ENCODE measurements at places on chromosomes 16 and 17.
A peak's percentile ranks its signal among the peaks of the same experiment; 100 is the strongest.

DNA sequence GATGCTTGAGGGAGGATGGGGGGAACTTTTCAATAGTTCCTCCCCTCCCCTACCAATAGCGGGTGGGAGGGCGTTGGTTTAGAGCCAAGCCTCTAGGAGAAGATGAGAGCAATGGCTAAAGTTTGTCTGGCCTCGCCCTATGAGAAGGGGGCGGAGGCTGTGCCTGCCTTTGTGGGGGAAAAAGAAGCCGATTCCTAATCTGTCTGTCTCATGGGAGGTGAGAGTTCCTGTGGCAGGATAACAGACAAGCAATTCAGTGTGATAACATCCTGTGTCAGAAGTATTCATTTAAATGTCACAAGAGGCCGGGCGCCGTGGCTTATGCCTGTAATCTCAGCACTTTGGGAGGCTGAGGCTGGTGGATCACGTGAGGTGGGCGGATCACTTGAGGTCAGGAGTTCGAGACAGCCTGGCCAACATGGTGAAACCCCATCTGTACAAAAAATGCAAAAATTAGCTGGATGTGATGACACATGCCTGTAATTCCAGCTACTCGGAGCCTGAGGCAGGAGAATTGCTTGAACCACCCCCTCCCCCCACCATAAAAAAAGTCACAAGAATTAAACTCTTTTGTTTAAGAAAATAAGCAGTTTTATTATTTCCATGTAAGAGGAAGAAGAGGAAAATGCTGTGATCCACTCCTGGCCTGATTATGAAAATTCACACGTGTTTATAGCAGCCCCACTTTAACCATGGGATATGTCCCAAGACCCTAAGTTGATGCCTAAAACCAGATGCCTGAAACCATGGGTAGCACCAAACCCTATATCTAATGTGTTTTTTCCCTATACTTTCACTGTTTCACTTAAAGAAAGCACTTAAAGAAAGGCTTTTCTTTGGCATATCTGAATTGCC is 1.7 kb downstream of the SLFN5 start:
- no peak for DNase-seq

GRCh38 chr16:88646345-88647034 is 4.4 kb downstream of the CYBA start:
- no peak for DNase-seq

DNA sequence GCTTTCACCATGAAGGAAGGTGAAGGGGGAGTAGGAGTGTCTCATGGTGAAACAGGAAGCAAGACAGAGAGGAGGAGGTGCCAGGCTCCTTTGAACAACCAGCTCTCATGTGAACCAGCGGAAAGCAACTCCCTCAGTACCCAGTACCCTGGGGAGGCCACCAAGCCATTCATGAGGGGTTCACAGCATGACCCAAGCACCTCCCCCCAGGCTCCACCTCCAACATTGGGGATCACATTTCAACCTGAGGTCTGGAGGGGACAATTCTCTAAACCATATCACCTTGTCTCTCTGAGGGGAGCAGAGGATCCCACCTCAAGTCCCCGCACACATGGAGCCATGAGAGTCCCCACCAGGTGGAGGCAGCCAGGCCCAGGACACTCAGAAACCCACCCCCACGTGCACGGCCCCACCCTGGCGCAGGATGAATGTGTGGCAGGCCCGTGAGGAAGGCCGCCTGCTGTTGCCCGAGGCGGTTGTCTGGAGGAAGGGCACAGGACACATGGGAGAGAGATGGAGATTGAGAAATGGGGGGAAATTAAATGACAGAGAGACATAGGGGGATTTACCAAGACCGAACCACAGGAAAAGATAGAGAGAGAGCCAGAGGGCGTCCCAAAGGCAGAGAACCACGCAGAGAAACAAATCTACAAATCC is 85.9 kb downstream of the TMEM132E start:
- DNase-seq = no peak

GRCh38 chr16:19014461-19014860 is 30.7 kb downstream of the TMC7 start:
- DNase-seq = no peak

DNA sequence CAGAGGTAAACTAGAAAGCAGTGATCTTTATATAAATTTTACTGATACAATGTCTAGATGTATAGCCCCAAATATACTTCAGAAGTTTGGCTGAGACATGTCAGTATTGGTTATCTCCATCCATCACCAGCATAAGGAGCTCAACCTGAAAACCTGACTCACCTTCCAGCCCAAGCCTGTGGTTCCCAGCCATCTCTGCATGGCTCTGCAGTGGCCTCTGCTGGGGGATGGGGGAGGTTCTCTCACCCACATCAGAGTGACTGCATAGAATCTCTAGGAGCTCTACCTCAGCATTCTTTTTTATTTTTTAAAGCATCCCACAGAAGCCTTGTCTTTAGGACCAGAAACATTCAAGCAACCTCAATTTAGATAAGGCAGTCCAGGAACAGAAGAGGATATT is 27.3 kb downstream of the USP7 start:
- peak; percentile 85 for DNase-seq

GRCh38 chr17:78399693-78400144 is 21.3 kb downstream of the PGS1 start:
- DNase-seq = no peak

DNA sequence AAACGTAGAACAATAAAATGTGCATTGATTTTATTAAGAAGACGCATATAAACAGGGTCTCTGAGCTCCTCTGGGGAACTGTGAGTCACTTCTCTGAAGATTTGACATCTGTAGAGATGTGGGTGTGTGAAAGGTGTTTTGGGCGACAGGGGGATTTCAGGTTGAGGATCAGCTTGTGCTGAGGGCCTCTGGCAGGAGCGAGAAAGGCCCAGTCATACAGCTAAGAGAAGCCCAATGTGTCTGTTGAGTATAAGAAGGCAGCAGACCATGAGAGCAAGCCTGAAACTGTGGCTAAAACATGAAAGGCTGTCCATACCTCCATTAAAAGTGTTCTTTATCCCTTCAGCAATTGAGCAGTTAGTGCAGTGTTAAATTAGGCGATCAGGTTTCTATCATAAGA is 406.5 kb upstream of the MON1B start:
- no peak for DNase-seq

DNA sequence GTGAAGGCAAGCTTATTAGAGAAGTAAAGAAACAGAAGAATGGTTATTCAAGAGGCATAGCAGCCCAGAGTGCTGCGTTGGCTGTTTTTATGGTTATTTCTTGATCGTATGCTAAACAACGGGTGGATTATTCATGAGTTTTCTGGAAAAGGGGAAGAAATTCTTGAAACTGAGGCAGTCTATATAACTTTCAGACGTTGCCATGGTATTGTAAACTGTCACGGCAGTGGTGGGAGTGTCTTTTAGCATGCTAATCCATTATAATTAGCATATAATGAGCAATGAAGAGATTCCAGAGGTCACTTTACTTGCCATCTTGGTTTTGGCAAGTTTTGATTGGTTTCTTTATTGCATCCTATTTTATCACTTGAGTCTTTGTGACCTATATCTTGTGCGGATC is 17.4 kb upstream of the MILR1 start:
- no peak for DNase-seq

DNA sequence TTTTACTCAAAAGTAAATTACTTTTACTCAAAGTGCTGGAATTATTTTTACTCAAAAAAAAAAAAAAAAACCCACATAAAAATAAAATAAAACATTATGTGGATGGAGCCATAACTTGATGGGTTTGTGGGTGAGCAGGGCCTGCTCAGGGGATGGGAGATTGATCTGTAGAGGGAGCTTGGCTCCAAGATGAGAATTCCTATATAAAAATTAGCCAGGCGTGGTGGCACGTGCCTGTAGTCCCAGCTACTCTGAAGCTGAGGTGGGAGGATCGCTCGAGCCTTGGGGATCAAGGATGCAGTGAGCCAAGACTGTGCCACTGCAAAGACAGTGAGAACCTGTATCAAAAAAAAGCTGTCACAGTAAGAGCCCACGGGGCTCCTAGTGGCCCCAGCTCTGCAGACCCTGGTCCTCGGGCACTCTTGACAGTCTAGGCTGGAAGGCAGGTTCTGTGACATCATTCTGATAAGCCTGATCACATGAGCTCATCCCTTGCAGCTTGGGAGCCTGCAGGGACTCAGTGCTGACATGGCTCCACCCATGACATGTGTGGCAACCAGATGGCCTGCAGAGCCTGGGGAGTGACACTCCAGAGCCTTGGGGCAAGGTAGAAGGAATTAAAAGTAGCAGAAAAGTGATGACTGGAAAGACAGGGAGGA is 42.5 kb downstream of the ST3GAL2 start:
- DNase-seq = peak; percentile 65

- DNase-seq = no peak
Measured at GRCh38 chr16:29854520-29855100, 8.4 kb downstream of the CDIPT start.

GRCh38 chr17:4840893-4841242 is 7.7 kb downstream of the MINK1 start:
- DNase-seq = no peak

DNA sequence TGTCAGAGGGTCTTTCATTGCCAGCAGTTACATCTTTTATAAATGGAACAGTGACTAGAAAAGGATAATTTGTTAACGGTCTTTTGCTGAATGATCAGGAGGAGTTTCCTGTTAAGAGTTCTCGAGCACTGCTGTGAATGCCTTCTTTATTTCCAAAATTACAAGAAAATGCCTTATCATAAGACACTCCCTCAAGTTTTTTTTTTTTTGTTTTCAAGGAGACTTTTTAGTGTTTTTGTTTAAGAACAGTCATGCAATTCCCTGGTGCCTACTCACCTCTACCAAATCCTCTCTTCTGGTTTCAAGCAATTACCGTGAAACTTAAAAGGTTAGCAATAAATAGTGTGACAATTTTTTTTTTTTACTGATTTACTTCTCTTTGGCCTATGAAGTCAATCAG is 19.0 kb upstream of the VWA3A start:
- no peak for DNase-seq

DNA sequence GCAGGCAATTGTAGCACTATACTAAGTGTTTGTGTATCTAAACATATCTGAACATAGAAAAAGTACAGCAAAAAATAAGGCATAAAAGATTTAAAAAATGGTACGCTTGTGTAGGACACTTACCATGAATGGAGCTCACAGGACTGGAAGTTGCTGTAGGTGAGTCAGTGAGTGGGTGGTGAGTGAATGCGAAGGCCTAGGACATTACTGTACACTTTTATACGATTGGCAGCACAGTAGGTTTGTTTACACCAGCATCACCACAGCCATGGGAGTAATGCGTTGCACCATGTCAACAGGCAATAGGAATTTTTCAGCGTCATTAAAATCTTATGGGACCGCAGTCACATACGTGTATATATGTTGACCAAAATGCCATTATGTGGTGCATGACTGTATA is 45.6 kb downstream of the DNAH9 start:
- DNase-seq = no peak

GRCh38 chr16:25692351-25692741 is 587 bp downstream of the HS3ST4 start:
- DNase-seq = no peak

DNA sequence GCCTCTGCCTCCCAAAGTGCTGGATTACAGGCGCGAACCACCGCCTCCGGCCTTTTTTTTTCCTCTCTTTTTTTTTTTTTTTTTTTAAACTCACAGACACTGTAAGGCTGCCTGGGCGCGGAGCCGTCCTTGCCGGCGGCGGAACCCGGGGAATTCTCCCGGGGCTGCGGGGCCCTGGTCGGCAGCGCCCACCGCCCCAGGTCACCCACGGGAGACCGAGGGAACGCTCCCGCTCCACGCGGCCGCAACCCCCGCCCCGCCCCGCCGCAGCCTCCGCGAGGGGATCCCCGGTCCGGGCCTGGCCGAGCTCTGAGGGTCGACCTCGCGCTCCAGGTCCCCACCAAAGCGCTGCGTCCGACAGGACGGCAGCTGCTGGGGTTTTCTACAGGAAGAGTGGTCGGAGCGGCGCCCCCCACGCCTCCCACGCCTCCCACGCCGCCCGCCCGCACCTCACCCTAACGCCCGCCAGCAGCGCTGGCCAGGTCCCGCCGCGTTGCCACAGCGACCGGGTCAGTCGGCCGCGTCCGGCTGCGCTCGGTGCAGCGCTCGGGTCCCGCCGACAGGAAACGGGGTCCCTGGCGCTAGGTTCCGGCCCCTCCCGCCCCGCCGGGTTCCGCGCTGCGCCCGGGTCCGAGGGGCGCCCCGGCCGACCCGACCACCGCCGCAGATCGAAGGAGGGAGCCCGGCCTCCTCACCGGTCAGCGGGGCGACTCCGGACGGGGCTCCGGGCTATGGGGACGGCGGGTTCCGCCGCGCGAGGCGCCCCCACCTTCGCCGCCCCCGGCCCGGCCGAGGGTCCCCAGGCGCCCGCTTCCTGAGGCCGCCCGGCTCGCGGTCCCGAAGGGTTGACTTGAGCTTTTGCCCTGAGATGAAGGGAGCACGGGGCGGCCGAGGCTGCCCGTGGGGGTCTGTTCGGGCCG is at the start of gene CCDC57:
Gene CCDC57, minus strand, starts transcription at position 512 of the 920 bp plus-strand sequence. CDS start 10,898 bp downstream, outside the sequence.
- peak; percentile 93 for DNase-seq

DNA sequence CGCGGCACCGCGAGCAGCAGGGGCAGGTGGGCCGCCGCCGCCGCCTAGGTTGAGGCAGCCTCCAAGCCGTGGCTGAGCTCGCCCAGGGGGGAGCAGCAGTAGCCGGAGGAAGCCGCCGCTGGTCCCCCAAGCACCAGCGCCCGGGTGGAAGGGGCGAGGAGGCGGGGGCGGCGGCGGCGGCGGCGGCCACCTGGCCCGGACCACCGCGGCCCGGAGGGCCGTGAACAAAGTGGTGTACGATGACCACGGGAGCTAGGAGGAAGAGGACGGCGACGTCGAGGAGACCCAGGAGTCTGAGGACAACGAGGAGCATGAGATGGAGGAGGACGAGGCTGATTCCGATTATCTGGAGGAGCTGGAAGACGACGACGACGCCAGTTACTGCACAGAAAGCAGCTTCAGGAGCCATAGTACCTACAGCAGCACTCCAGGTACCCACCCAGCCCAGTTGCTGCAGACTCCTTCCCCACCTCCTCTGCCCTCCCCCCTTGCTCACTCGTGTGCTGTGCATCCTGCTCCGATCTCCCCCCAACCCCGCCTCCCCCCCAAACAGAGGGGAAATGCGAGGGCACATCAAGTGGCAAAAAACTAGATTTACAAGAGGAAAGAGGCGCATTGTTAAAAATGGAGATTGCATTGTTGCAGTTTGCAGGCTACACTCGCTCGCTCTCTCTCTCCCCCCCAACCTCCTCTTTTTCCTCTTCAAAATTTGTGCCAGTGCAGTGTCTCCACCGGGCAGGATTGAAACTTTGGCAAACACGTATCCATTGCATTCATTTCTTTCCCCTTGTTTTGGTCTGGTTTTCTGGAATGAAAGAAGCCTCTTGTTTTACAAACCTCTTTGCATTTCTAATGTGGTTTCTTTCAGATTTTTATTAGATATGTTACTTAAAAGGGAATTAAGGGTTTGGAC is 41.8 kb upstream of the AMZ2 start:
- DNase-seq = peak; percentile 77

- no peak for DNase-seq
Measured at GRCh38 chr16:79348521-79349306, 251.8 kb downstream of the MAF start.

DNA sequence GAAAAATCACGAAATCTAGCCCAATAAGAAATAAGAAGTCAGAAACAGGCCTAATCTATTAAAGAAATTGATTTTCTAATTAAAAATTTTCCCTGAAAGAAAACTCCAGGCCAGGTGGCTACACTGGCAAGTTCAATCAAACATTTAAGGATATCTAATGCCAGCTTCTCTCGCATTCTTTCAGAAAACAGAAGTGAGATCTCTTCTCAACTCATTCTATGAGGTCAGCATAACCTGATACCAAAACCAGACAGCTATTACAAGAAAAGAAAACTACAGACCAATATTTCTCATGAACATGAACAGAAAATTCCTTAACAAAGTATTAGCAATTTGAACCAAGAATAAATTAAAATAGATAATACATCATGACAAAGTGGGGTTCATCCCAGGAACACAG is 52.4 kb downstream of the AXIN2 start:
- no peak for DNase-seq

- DNase-seq = no peak
Measured at GRCh38 chr17:8382880-8383142, 182 bp downstream of the RPL26 start.

Measured in Karpas-422 (cell line).